Psoas muscle (tissue), 8 donors: ENCODE measurements at places on chromosomes 3 and 15. TPM values are rescaled to one million over a fixed set of nuclear protein-coding genes. Genes with fewer than 3 reads are reported as not detected.

DNA sequence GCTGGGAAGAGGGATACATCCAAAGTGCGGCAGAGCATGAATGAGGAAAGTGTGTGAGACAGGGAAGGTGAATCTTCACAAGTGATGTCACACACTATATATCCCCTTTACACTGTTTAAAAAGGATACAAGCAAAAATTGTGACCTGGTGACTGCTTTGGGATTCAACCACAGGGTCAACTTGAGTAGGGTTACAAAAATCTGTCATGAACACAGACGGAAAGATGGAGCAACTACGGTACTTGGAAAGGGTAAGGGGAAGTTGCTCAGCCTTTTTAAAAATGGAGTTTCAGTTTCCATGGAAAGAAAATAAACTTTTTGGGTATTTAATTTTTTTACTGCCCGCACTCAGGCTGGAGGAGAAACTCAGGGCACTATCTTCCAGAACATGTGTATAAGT lies 60.3 kb downstream of the B3GNT5 start:
- DNase-seq = no peak

DNA sequence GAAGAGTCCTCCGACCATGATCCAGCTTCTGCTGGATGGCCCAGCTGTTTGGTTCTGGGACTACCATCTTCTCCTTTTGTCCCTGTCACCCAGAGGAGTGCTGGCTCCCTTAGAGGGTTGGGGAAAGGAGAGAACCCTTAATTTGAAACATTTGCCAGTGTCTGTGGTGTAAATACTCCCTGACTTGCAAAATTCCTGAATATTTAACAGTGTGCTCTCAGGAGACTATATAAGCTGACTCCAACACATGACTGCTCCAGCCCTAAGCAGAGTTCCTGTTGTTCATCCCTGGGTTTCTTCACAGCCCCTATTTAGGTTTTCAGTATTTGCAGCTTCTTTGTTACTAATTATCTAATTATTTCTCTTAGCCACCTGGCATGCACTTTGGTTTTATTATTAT lies 133.1 kb downstream of the CPNE4 start:
- DNase-seq = no peak

GRCh38 chr3:26237036-26237682 lies 385.4 kb upstream of the LRRC3B start:
- DNase-seq = no peak

DNA sequence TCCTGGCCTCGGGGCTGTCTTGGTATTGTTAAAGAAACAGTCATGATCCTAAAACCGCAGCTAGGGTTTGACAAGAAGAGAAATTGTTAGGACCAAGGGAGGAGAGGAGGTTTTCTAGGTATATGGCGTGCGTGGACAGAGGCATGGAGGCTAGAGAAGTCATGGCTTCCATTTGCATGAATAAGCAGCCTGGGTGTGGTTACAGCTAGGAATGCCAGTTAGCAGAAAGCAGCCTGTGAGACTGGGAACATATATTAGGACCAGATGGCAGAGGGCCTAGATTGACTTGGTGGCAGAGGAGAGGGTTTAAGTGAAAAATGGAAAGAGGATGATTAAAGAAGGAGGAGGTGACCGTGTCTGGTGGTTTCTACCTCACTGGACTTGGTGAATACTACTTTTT lies 573.6 kb upstream of the ARRDC4 start:
- no peak for DNase-seq

GRCh38 chr15:94414916-94415315 lies 183.6 kb downstream of the MCTP2 start:
- DNase-seq = no peak

- no peak for DNase-seq
These were observed 93.3 kb downstream of the ADAMTSL3 start for GRCh38 chr15:83747050-83747717.

DNA sequence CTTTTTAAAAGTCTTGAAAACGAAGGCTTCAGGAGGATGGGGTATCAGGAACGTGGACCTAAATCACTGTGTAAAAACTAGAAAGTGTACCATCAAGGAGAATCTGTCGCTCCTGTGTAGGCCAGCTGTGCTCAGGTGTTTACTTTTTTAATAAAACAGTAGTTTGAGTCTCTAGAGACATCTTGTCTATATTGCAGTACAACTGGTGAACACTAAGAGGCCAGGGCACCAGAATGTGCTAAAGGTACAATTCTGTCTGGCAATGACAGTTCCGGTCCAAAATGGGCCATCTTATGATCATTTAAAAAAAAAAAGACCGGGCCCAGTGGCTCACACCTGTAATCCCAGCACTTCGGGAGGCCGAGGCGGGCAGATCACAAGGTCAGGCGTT lies 61.8 kb upstream of the MCF2L2 start:
- no peak for DNase-seq

DNA sequence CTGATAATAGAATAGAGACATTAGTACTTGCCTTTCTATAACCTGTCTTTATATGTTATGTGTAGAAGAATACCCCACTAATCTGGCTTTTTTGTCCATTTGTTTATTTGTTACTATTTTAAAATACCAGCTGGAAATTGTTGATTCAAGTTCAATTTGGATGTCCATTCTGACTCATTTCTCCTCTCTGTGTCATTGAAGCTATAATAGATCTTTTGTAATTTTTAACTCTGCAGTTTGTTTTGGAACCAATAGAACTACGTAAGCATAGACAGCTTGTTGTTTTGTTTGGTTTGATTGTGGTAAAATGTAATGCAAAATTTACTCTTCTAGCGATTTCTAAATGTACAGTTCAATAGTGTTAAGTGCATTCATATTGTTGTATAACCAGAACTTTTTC lies 390.4 kb downstream of the ZIC1 start:
- DNase-seq = no peak

GRCh38 chr15:41936649-41937567 lies 35.4 kb downstream of the EHD4 start:
- DNase-seq = peak; percentile 51

DNA sequence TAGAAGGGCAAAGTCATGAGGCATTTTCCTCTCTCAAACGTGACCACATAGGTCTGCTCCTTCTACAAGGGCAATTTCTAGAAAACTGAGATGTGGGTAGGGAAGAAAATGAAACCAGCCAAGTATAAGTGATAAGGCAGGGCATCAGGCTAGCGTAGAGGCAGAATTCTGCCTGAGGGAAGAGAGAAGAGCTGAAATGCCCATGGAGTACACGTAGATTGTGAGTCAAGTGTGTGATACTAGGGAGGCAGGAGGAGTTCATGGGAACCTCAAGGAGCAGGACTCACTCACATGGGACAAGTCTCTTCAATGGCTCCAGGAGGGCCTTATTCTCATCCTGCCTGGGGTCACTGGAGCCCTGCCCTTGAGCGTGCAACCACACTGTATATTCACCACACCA lies 34.9 kb upstream of the PPP4R2 start:
- no peak for DNase-seq

- no peak for DNase-seq
These were observed 1.4 kb downstream of the SLC41A3 start for GRCh38 chr3:126082362-126083137.

GRCh38 chr3:28345690-28346089 lies 2.8 kb upstream of the ZCWPW2 start:
- no peak for DNase-seq

- no peak for DNase-seq
These were observed 201.5 kb upstream of the IL12A start for GRCh38 chr3:159787178-159787574.

- no peak for DNase-seq
These were observed 48.9 kb downstream of the RASGRF1 start for GRCh38 chr15:79041601-79042168.

GRCh38 chr3:156665291-156665690 lies 9.1 kb upstream of the TIPARP start:
- no peak for DNase-seq

- DNase-seq = no peak
These were observed 34.3 kb downstream of the GOLIM4 start for GRCh38 chr3:168061332-168061996.

GRCh38 chr15:88174571-88174970 lies 82.0 kb downstream of the NTRK3 start:
- DNase-seq = no peak

DNA sequence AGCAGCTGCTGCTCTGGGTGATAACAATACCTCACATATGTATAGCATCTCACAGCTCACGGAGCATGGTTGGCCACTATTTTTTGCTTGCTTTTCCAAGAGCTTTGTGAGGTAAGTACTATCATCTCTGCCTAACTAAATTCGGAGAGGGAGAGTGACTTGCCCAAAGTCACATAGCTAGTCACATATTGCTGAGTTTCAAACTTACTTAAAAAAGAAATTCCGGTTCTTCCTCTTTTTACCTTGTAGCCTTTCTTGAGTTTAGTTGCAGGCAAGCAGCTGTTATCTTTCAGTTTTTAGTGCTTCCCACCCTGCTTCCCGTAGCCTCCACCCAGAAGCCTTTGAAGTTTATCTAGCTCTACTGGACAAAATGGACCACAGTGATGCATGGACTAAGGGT lies 309.2 kb downstream of the PDCD6IP start:
- DNase-seq = no peak

DNA sequence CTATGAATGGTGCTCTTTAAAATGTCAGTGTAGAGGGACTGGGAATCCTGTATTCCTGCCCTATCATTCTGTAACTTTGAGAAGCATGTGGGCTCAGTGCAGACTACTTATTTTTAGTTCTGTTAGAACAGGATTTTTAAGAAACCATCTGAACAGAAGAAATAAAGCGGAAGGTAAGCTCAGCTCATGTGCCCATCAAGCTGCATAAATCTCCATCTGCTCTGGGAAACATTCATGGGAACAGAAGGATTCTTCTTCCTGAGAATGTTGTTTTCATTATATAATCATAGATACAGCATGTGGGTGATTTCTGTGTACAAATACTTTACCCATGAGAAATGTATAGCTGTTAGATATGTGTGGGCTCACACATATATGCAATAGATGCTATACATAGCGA lies 69.9 kb downstream of the SIDT1 start:
- no peak for DNase-seq

DNA sequence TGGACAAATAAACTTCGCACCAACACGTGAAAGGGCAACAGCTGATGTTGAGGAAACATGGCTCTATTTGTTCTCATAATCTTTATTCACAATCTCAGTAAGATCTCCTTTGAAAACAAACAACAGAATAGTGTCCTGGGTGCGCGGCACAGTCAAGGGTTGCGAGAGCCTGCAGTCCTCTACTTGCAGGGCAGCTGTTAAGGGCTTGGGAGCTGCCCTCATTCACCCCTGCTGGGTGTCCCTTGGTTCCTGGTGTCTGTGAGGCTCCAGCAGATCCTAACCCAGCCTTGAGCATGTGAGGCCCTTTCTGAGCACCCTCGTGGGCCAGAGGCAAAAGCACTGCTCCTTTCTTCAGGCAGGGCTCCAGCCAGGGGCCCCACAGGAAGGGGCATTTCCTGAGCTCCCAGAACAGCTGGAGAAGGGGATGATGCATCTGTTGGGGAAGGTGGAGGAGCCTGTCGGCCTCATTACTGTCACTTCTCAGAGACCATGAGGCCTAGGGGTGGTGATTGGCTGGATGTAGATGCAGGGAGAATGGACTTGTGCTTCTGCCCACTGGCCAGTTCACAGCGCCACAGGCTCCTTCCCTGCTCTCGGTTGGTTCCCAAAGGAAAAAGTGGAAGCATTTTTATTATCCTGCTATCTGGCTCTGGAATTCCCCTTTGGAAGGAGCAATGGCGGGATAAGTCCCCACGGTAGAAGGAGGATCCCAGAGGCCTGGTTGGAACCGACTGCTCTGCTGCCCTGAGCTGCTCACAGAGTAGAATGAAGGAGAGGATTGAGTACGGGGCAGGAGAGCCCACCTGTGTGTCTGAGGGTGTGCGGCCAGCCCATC lies 51.9 kb upstream of the KLF13 start:
- peak; percentile 41 for DNase-seq

- DNase-seq = no peak
These were observed 48.7 kb upstream of the SKOR1 start for GRCh38 chr15:67776600-67776999.

GRCh38 chr15:66819084-66819483 lies 117.0 kb downstream of the SMAD6 start:
- no peak for DNase-seq

GRCh38 chr3:187746442-187747281 lies 1.4 kb upstream of the BCL6 start:
- DNase-seq = no peak

DNA sequence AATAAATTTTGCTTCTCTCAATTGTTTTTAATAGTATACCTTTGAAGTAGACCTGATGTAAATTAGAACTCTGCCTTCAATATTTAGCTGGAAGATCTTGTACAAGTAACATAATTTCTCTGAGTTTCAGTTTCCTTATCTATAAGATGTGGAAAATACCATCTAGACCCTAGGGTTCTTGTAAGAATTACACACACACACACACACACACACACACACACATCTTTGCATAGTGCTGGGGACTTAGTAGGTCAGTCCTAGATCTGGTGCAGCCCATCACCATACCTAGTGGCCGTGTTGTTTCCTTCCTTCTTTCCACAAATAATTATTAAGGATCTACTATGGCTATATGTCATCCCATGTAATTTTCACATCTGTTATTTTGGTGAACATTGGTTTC lies 11.0 kb downstream of the TRAT1 start:
- no peak for DNase-seq

DNA sequence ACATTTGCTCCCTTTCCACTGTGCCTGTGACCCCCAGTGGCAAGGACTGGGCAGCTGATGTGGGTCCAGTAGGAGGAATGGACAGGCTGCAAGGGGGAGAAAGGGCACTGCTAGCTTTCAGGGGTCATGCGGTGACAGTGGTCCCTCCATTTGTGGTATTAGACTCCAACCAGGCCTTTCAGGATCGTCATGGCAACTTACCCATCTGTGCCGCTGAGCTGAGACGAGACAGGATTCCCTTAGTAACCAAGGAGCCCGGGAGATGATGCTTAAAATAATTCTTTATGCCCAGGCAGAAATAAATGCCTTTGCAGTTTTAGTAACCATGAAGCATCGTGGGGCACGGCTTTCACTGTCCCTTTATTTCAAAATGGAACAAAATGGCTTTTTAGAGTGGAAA lies 15.9 kb upstream of the MRPL3 start:
- DNase-seq = no peak

DNA sequence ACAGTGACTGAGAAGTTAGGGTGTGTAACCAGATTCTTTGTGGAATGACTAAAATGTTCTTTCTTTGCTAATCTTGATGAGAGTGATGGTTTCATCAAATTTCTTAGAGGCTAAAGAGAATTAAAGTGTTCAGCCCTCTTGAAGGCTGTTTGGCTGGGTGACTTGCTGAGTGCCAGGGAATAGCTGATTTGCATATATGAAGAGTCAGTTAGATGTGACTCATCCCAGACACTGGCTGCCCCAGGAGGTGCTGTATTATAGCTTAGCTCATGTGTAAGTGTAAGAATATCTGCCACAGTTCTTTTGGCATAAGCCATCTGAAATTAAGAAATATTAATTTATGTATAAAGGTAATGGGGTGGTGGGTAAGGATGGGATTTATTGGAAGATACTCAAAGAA lies 535.1 kb downstream of the NLGN1 start:
- no peak for DNase-seq

The CCR2 gene
- total RNA-seq = 0.23 TPM

The MB21D2 gene
- total RNA-seq = 2.6 TPM

The GRAMD2A gene
- total RNA-seq = not detected

The OR5K2 gene
- not detected for total RNA-seq

The CASR gene
- total RNA-seq = not detected

The CD96 gene
- total RNA-seq = 0.59 TPM

The KBTBD13 gene
- total RNA-seq = 5.7 TPM

The IQCB1 gene
- total RNA-seq = 6.6 TPM
